Activated naive CD4-positive, alpha-beta T cell (primary cell): ENCODE measurements at places on chromosomes 3 and 15.

DNA sequence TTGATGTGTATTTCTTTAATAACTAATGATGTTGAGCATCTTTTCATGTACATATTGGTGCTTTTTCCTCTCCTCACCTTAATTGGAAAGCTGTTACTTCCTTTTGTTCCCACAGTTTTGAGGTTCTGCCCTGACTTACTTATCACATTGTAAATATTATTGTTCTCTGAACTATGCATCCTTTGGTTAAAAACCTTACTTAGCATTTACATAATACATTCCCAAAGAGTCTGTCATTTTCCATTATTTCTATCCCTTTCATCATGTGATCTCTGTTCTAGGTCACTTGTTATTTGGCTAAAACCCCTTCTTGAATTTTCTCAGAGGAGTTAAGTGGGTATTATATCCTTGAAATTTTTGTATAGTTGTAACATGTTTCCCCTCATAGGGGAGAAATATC is 33.0 kb downstream of the SLC12A6 start:
- DNase-seq = no peak

DNA sequence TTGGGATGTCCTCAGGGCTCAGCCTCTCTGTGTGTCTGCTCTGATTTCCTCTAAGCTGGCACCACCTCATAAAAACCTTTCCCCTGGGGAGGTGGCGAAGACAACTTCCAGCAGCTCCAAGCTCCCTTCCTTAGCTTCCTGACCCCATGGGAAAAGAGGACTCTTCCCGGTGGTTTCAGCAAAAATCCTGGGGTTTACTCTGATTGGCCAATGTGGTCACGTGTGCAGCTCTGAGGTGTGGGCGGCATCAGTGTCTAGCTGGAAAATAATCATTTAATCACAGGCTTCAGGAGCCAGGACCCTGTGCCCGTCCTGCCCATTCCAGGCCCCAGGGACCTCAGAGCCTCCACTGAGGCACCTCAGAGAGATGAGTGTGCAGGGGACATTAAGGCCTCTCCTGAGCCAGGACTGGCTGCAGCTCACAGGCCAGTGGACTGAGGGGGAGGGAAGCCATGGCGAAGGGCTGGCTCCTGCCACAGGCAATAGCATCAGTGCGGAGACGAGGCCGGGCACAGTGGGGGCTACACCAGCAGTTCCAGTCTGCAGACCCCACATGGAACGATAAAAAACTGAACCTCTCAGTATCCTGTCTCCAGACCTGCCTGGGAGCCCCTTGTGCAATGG is 104.1 kb downstream of the TPRA1 start:
- DNase-seq = no peak

- DNase-seq = no peak
Measured at GRCh38 chr15:69854521-69855181, 243.1 kb downstream of the TLE3 start.

DNA sequence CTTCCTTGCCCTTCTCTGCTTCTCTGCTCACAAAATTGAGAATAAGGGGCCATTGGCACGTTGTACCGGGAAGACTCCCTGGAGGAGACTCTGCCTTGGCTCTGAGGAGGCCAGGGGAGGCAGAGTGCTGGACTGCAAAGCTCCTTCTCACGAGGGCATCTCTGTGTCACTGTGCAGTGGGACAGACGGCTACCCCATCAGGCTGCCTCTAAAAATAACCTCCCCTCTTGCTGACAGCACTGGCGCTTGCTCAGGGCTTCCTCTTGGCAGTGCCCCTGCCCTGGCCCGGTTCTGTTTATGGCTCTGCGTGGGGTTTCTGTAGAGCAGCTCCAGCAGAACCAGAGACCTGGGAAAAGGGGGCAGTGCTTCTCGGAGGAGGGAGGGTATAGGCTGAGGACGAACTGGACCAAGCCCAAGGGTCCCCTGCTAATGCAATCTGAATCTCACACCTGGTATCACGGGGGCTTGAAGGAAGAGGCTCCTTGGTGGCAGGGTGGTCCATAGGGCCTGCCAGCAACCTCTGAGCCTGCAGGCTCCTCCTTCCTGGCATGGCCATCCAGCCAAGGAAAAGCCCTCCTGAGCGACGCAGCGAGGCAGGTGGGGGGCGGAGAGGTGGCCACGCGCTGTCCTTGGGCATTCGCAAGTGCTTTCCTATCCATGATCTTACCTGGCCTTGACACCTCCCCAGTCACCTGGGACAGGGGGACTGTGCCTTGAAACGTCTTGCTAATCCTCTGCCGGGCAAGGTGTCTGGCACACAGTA is 63.3 kb upstream of the TLE3 start:
- DNase-seq = no peak

GRCh38 chr3:139611528-139611927 is 66.2 kb downstream of the NMNAT3 start:
- DNase-seq = no peak

- no peak for DNase-seq
Measured at GRCh38 chr3:30449290-30449632, 157.1 kb upstream of the TGFBR2 start.

- DNase-seq = no peak
Measured at GRCh38 chr3:190579514-190580137, 65.7 kb downstream of the IL1RAP start.

DNA sequence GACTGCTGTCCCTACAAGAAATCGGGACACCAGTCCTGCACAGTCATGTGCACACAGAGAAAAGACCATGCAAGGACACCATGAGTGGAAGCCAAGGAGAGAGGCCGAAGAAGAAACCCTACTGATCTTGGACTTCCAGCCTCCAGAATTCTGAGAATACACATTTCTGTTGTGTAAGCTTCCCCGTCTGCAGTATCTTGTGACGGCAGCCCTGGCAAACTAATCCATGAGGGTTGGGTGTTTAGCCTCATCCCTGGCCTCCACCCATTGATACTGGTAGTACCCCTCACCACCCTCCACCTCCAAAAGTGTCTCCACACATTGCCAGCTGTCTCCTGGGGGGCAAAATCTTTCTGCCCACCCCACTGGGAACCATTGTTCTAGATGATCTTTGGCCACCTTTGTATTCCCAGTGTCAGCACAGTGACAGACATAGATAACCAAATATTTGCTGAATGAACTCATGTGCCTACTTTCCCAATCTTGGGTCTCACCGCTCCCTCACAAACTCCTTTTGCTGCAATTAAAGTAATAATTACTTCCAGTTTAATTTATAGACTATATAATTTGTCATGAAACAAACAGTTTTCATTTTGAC is 83.8 kb downstream of the RAD18 start:
- DNase-seq = no peak

- DNase-seq = no peak
Measured at GRCh38 chr3:187011915-187012314, 81.6 kb downstream of the ST6GAL1 start.

GRCh38 chr15:58472221-58472620 is 40.4 kb downstream of the LIPC start:
- DNase-seq = no peak

- no peak for DNase-seq
Measured at GRCh38 chr15:98035577-98036010, 75.1 kb downstream of the ARRDC4 start.

- no peak for DNase-seq
Measured at GRCh38 chr15:60568301-60568742, 89.4 kb upstream of the ICE2 start.

DNA sequence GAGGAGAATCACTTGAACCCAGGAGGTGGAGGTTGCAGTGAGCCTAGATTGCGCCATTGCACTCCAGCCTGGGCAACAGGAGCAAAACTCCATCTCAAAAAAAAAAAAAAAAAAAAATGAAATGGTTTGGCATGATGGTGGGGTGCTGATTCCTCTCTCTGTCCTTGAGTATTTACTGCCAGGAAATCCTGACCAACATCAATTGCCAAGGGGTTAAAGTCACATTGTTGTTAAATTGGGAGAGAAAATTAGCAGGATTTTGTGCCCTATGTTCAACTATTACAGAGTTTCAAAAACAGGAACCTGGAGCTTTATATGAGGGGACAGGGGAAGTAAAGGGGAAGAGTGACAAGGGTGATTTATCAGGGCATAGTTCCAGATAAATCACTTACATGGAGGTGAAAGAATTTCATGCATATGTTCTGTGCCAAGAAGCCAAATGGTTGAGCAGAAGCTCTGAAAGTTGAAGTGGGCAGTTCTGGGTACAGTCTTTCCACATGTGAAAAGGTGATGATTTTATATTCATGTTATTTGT is 70.5 kb upstream of the TSEN2 start:
- no peak for DNase-seq

GRCh38 chr3:65927576-65927975 is 111.1 kb downstream of the MAGI1 start:
- DNase-seq = no peak

GRCh38 chr3:23785097-23785645 is 20.6 kb upstream of the UBE2E1 start:
- DNase-seq = no peak

GRCh38 chr15:27271258-27271657 is 300.3 kb downstream of the GABRG3 start:
- no peak for DNase-seq

- DNase-seq = no peak
Measured at GRCh38 chr15:89501646-89502045, 5.3 kb upstream of the RHCG start.

DNA sequence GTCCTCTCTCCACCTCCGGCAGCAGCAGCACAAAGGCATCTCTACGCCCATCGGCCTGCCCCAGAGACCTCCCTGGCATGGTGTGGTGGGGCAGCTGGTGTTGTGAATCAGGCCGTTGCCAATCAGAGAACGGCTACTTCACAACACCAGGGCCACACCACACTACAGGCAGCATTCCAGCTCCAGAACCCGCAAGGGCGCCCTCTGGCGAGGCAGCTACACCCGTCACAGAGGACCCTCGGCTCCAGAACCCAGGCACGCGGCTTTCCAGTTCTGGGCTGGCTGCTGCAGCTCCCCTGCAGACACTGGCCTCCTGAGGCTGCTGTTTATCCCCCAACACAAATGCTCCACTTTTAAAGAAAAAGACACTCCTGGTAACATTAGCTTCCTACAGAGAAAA is 127.5 kb upstream of the TOPAZ1 start:
- DNase-seq = peak; percentile 3

DNA sequence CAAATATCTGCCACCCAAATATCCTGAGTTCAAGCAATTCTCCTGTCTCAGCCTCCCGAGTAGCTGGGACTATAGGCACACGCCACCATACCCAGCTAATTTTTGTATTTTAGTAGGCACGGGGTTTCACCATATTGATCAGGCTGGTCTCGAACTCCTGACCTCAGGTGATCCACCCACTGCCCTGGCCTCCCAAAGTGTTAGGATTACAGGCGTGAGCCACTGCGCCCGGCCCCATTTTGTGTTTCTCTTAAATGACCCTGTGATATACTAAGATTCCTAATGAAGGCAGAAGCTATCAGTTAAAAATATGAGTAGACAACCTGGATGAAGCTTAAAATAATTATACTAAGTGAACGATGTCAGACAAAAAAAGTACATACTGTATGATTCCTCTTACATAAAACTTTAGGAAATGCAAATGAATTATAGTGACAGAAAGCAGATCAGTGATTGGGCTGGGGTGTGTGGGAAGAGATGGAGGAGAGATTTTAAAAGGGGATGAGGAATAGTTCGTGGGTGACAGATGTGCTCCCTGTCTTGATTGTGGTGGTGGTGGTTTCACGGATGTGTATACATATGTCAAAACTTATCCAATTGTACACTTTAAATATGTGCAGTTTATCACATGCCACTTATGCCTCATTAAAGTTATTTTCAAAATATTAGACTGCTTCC is 3.8 kb upstream of the KLHL40 start:
- DNase-seq = no peak

GRCh38 chr15:62126364-62126763 is 38.7 kb downstream of the C2CD4B start:
- DNase-seq = no peak

DNA sequence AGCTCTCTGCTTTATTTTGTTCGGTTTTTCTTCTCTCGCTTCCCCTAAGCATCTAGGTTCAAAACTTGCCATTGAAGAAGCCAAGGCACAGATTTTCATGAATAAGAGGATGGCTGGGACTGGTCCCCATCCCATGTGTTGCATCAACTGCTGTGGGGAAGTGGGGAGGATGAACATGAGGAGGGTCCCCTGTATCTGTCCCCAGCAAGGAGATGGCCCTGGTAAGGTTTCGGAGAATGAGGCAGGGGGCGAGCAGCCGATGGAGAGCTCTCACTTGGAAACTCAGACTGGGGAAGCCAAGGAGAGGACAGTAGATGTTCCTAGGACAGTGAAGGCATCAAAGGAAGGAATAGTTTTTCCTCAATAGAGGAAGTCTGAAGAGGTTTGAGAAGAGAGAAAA is 142.0 kb upstream of the ATP2B2 start:
- no peak for DNase-seq

DNA sequence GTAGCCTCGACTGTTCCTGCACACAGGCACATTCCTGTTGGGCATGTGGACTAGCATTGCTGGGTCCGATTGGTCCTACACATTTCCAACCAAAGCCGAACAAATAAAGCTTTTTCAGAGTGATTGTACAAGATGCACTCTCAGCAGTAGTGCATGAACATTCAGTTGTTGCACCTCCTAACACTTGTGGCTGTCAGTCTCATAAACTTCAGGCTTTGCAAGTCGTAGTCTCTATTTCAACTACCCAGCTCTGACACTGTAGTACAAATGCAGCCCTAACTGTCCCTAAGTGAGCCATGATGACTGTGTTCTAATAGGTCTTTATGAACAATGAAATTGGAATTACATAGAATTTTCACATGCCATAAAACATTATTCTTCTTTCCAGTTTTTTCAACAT is 281.7 kb upstream of the ATP10A start:
- no peak for DNase-seq

- DNase-seq = no peak
Measured at GRCh38 chr15:31296646-31297574, 29.7 kb upstream of the KLF13 start.

- no peak for DNase-seq
Measured at GRCh38 chr3:131216801-131217200, 164.8 kb upstream of the NUDT16 start.

GRCh38 chr3:187122261-187122660 is 17.0 kb downstream of the RPL39L start:
- DNase-seq = no peak

DNA sequence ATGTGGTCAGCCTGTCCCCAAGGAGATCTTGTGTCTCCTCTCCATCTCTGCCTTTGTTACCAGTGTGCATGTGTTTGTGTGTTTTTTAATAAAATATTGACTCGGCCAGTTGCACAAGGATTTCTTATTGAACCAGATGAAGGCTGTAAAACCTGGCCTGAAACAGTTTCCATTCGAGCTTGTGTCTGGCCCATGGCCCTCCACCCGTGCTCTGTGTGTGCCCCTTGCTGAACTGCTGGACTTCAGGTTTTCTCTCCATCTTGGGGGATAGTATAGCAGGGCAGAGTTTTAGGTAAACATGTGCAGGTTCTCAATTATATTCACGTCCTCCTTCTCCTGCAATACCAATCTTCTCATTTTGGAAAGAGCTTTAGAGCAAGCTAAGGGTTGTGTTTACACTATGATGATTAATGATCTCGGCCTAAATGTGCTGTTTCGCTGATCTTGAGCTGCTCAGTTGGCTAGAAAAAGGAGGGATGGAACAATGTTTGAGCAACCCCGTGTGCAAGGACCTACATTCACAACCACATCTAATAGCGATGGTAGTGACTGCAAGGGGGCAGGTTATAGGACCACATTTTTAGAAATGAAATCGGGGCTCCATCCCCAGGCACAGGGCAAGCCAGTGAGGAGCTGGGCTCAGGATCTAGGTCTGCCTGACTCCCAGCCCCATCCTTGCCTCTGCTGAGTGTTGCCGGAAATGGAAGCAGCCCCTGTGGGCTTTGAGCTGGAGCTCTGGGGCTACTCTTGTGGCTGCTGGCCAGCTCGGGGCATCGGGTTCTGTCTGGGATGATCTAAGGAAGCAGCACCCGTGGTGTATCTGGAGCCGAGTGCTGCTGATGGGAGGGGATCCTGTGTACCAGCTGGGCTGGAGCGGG is 47.7 kb downstream of the CMTM6 start:
- DNase-seq = no peak

- DNase-seq = no peak
Measured at GRCh38 chr3:81198756-81199155, 562.7 kb downstream of the GBE1 start.
